Activated CD4-positive, alpha-beta memory T cell treated with anti-CD3 and anti-CD28 coated beads, Interleukin-2, amount 10 ng/mL, durations not matched to agents 7 days and 5 days (primary cell): ENCODE measurements at places on chromosomes 11 and 22.
A peak's percentile ranks its signal among the peaks of the same experiment; 100 is the strongest.

DNA sequence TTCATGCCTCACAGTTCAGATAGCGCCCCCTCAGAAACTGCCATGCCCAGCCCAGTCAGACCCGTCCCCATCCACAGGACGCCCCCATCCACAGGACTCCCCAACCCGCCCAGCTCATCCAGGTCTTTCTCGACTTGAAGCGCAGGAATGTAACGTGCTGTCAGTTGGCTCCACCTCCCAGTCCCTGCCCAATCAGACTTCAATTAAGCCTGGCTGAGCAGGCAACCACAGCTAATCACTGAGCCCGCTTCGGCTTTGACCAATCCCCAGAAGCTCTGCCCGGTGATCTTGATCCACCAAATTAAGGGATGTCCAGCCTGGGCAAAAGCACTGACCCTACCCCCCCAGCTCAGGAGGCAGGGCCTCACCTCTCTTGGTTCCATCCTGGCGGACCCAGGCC, 10.5 kb upstream of the MFNG start:
- peaks cover 16% of the 10 kb centered on the region for H3K27me3 ChIP-seq
- DNase-seq: no peak
- no peaks in the 10 kb centered on the region for H3K36me3 ChIP-seq
- H3K4me1 ChIP-seq: peaks cover 17% of the 10 kb centered on the region
- H3K27ac ChIP-seq: no peak overlapping the region

DNA sequence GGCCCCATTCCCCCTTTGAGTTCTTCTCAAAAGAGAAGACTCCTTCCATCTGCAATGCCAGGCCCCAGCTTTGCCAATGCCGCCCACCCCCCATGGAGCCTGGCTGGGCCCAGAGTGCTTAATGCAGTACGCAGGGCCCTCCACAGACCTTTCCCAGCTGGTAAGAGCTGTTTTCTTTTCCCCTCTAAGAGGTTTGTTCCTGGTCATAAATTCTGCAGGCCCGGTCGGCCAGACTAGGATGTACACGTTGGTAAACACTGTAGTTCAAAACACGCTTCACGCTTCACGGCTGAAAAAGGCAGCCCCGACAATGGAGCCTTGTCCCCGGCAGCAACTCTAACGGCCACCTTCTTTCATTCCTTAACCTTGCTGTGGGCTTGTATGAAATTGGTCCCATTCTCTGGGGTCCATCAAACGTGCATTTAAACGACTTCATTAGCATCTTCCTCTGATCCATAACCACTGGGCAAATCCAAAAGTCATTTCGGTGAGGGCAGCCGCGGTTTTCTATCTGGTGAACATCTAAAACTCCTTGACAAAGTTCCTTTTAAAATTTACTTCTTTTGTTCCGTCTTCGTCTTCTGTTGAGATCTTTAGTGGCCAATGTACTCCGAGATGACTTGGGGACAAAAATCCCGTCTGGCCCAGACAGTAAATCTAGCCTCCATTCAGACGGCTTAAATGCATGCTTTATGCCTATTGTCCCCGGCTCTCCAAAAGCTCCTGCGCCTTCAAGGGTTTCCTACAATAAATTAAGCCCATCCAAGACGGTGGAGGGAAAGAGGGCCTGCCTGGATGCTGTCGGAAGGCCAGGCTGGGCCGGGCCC, 60.0 kb upstream of the MYEOV start:
- no peaks in the 10 kb centered on the region for H3K36me3 ChIP-seq
- peak; percentile 5 for DNase-seq
- no peak overlapping the region for H3K27ac ChIP-seq
- peaks cover 4% of the 10 kb centered on the region for H3K4me1 ChIP-seq
- no peak overlapping the region for H3K4me3 ChIP-seq
- peaks cover 6% of the 10 kb centered on the region for H3K27me3 ChIP-seq

GRCh38 chr22:37930270-37930951, 23.0 kb downstream of the C22orf23 start:
- DNase-seq: peak; percentile 26
- no peaks in the 10 kb centered on the region for H3K27me3 ChIP-seq

- DNase-seq: no peak
- no peak within 1 kb of the TSS for H3K4me3 ChIP-seq
- H3K27me3 ChIP-seq: no peaks in the 10 kb centered on the region
- peaks cover 5% of the 10 kb centered on the region for H3K4me1 ChIP-seq
- H3K36me3 ChIP-seq: no peaks in the 10 kb centered on the region
- H3K27ac ChIP-seq: no peak within 1 kb of the TSS
These were observed at the start of gene SSTR3 for GRCh38 chr22:37212174-37212906. Gene SSTR3 (minus strand): TSS chr22:37212477. CDS start chr22:37207803, 4,674 bp downstream.

DNA sequence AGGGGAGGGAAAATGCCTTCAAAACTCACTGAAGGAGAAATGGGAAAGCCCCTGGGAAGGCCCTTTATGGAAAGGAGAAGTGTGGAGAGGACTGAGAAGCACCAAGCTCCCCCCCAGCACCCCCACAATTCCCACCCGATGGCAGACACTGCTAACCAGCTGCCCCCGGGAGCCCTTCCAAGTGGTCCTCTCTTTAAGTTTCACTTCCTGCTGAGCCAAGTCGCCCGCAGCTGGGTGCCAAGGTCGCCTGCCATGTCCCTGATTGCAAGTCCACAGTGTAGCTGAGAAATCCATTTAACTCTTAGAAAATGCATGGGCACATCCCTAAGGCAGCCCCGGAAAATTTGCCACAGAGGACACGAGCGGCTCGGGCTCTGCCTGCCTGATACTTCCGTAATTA, 68.2 kb downstream of the GALNT18 start:
- no peak overlapping the region for H3K27ac ChIP-seq
- no peak overlapping the region for H3K4me3 ChIP-seq
- no peaks in the 10 kb centered on the region for H3K4me1 ChIP-seq
- H3K27me3 ChIP-seq: peaks cover 2% of the 10 kb centered on the region
- no peaks in the 10 kb centered on the region for H3K36me3 ChIP-seq

DNA sequence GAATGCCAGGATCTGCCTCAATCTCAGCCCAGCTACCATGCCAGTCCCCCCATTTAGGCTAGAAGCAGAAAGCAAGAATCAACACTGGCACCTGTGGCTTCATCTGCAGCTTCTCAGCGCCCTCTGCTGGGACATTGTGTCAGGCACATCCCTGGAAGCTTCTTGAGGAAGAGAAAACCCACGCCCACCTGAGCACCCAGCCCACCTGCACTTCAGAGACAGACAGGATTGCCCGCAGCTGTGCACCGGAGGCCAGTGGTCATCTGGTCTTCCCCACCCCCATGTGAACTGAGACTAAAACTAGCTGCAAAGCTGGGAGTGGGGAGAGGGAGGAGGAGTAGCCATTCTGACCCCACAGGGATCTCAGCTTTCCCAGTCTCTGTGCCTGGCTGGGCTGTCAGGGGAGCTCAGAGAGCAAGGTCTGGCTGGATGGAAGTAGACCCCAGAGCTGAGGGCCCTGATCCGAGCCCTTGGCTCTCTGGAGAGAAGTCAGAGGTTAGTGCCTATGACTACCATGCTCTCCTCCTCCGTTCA, 66.8 kb downstream of the FEZ1 start:
- H3K4me1 ChIP-seq: no peaks in the 10 kb centered on the region
- peak; percentile 51 for DNase-seq
- no peak overlapping the region for H3K27ac ChIP-seq
- H3K4me3 ChIP-seq: no peak overlapping the region

DNA sequence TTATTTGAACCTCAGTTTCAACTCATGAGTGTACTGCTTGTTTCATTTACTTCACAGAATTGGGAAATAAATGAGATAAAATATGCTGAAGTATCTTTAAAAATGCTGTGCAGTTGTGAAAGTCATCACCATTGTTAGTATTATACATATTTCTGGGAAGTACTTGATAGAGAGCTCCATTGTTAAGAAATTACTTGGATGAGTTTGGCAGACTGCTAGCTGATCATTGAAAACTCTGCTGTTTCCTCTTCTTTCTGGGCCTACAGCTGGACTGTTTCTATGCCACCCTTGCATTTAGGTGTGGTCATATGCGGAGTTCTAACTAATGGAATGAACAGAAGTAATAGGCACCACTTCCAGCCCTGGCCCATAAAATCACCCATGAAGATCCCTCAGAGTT, 10.0 kb downstream of the SIK2 start:
- H3K4me1 ChIP-seq: peaks cover 2% of the 10 kb centered on the region
- no peak overlapping the region for H3K27ac ChIP-seq
- no peak for DNase-seq
- H3K36me3 ChIP-seq: no peaks in the 10 kb centered on the region

GRCh38 chr11:6563121-6563619, 40.2 kb downstream of the RRP8 start:
- no peaks in the 10 kb centered on the region for H3K36me3 ChIP-seq
- no peaks in the 10 kb centered on the region for H3K27me3 ChIP-seq
- no peak for DNase-seq

- H3K36me3 ChIP-seq: no peaks in the 10 kb centered on the region
- no peaks in the 10 kb centered on the region for H3K27me3 ChIP-seq
- DNase-seq: no peak
- no peak overlapping the region for H3K27ac ChIP-seq
These were observed 105.7 kb upstream of the B3GAT1 start for GRCh38 chr11:134517621-134518293.

DNA sequence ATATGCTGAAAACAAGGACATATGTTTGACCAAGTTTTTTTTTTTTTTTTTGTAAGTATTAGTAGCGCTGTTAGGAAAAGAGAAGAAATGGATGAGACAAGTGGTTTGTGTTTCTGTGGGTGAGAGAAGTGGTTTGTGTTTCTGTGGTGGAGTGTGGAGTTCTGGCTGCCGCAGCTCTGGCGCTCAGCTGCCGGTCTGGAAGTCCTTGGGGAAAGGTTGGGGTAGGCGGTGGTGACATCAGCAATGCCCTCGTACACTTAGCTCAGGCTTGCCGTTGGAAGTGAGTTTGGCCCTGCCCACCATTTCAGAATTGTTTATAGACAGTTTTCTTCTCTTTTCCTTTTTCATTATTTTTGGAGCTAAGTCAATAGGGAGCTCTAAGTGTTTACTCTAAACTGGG, 116.6 kb downstream of the TBC1D22A start:
- no peak overlapping the region for H3K27ac ChIP-seq
- peaks cover 5% of the 10 kb centered on the region for H3K36me3 ChIP-seq
- no peaks in the 10 kb centered on the region for H3K27me3 ChIP-seq
- H3K4me3 ChIP-seq: no peak overlapping the region

- no peak overlapping the region for H3K4me3 ChIP-seq
- H3K27ac ChIP-seq: no peak overlapping the region
- DNase-seq: no peak
- H3K36me3 ChIP-seq: peaks cover 78% of the 10 kb centered on the region
These were observed 70.8 kb downstream of the KCNJ1 start for GRCh38 chr11:128796270-128796669.

DNA sequence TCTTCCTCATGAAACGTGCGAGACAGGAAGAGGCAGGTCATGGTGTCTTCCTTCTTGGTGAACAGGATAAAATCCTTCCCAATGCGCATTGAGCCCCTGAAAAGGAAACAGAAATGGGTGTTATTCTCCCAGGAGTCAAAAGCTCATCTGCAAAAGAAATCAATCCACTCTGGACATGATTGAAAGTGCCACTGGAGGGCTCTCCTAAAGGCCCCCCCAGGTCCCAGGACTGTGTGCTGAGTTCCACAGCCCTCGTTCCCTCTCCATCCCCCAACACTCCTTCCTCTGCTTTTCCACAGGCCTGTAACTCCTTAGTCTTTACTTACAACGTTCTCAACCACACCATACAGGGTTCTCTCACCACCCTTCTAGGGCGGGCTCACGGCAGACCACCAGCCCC, 22.2 kb downstream of the MORC2 start:
- DNase-seq: no peak
- H3K36me3 ChIP-seq: peaks cover 69% of the 10 kb centered on the region
- no peak overlapping the region for H3K4me3 ChIP-seq
- H3K4me1 ChIP-seq: peaks cover 62% of the 10 kb centered on the region
- no peaks in the 10 kb centered on the region for H3K27me3 ChIP-seq
- peak overlapping the region; percentile 57 for H3K27ac ChIP-seq

- no peaks in the 10 kb centered on the region for H3K27me3 ChIP-seq
- H3K4me3 ChIP-seq: no peak overlapping the region
- H3K4me1 ChIP-seq: peaks cover 2% of the 10 kb centered on the region
- no peak overlapping the region for H3K27ac ChIP-seq
These were observed 317.8 kb downstream of the NTM start for GRCh38 chr11:131688048-131688693.

GRCh38 chr11:69201764-69202370, 46.1 kb downstream of the SMIM38 start:
- H3K4me3 ChIP-seq: no peak overlapping the region
- no peaks in the 10 kb centered on the region for H3K4me1 ChIP-seq
- no peak for DNase-seq
- H3K27me3 ChIP-seq: no peaks in the 10 kb centered on the region

- peaks cover 24% of the 10 kb centered on the region for H3K4me1 ChIP-seq
- DNase-seq: no peak
- H3K27ac ChIP-seq: no peak overlapping the region
- peaks cover 7% of the 10 kb centered on the region for H3K36me3 ChIP-seq
These were observed 28.5 kb downstream of the AMBRA1 start for GRCh38 chr11:46565232-46565840.

GRCh38 chr11:126637795-126638175, 282.3 kb downstream of the ST3GAL4 start:
- H3K36me3 ChIP-seq: no peaks in the 10 kb centered on the region
- H3K27ac ChIP-seq: no peak overlapping the region
- peaks cover 9% of the 10 kb centered on the region for H3K27me3 ChIP-seq
- no peaks in the 10 kb centered on the region for H3K4me1 ChIP-seq
- DNase-seq: no peak

- peaks cover 10% of the 10 kb centered on the region for H3K36me3 ChIP-seq
- H3K4me3 ChIP-seq: no peak overlapping the region
- DNase-seq: no peak
- peaks cover 40% of the 10 kb centered on the region for H3K4me1 ChIP-seq
These were observed 25.5 kb upstream of the MALAT1 start for GRCh38 chr11:65473278-65473860.

GRCh38 chr11:116446048-116446941, 326.5 kb downstream of the BUD13 start:
- H3K27me3 ChIP-seq: peaks cover 7% of the 10 kb centered on the region
- no peak overlapping the region for H3K4me3 ChIP-seq
- H3K4me1 ChIP-seq: no peaks in the 10 kb centered on the region
- H3K27ac ChIP-seq: no peak overlapping the region
- H3K36me3 ChIP-seq: no peaks in the 10 kb centered on the region

- H3K4me3 ChIP-seq: no peak overlapping the region
- no peaks in the 10 kb centered on the region for H3K27me3 ChIP-seq
- no peak for DNase-seq
These were observed 1.5 kb upstream of the BAIAP2L2 start for GRCh38 chr22:38111925-38112355.
